T-helper 22 cell (primary cell): ENCODE measurements at places on chromosomes 6 and 20.

DNA sequence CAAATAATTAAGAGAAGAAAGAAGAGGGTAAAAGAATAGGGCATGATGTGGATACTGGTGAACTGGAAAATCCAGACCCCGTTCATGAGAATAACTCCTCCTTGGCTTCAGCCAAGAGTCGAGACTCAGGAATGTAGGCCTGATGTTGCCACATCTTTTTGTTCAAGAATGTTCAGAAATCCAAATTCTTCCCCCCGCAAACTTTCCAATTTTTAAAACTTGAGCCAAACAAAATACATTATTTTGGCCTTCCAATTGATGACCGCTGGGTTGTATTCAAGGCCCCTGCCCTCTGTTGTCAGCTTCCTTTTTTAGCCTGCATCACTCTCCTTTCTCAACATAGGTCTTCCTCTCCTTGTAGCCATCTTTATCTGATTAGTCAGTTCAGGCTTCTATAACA lies 106.1 kb downstream of the TNFAIP3 start:
- no peak for DNase-seq

DNA sequence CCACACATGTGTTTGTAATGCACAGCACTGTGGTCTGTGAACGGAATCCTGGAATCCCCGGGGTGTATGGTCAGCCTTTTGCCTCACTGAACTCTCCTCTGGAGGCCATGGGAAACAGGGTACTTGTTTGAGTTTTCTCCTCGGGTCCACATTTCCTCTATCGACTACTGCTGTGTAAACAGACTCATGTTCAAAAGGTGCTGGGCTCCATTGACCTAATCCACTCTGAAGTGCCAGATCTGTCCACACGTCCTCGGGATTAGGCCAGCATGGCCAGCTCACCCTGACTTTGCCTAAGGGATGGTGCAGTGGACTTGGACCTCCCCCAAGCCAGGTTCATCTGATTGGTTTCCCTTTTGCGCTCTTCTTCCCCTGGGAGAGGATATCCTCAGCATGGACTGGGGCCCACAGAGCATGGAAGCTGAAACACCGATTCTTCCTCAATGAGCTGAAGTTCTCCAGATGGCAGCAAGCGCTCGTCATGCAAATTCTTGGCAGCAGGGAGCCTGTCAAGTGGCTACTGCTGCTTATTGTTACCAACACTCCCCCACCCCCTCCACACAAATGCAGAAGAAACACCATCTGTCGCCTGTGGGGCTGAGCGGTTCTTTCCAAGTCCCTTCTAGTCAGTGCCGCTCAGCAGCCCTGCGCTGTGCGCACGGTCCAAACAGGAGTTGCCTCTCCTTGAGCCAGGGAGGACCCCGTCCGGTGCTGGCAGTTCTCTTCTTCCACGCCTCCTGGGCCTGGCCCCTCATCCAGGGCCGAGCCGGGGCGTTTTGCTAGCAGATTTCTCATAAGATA lies 292.6 kb upstream of the MARCKS start:
- no peak for DNase-seq

GRCh38 chr6:27672113-27672799 lies 199.4 kb upstream of the ZNF184 start:
- DNase-seq, result no peak

GRCh38 chr20:62201173-62202082 lies 18.6 kb downstream of the MTG2 start:
- DNase-seq, result no peak

DNA sequence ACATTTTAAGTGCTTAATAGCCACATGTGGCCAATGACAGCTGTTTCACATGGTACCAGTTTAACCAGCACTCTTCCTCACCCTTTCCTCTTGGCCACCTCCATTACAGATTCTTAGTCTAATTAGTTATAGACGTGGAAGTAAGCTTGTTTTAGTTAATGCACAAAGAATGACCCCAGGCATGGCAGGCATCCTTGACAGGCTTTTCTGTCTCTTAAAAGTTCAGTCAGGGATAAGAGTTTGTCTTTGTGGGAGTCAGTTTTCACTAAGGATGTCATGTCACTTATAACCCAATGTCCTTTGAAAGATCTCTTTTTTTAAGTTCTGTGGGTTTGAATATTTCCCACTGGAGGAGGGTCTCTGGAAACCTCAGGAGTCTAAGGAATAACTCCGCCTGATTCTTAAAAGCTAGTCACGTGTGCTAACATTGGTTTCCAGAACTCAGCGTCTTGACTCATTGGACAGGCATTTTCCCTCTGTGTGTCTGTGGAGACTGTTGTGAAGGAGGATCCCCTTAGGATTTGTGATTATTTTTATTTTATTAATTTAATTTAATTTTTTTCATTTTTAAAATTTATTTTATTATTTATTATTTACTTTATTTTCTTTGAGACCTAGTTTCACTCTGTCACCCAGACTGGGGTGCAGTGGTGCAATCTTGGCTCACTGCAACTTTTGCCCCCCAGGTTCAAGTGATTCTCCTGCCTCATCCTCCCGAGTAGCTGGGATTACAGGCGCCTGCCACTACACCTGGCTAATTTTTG lies 171.4 kb downstream of the ZFAND3 start:
- DNase-seq, result no peak

DNA sequence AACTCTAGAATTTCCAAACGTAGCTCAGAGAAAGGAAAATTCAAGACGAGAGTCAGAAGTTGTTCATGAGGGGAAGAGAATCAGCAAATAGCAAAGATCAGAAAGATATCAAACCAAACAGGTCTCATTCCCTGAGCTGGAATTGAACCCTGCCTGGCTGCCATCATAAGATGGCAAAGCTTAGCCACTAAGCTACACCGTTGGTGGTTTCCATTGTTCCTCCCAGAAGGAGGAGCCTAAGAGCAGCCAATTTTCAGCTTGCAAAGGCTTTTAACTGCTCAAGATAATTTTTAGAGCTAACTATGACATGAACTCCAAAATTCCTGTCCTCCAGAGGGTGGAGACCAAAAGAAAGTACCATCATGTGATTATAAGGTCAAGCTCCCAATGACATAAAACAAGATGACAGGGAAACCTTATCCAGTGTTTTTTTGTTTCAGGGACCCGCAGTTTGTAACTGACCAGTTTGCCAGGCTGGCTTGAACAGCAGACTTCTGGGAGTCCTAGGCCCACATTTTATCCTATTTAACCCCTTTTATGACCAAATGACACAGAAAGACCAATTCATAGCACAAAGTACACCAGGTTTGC lies 55.9 kb downstream of the COL11A2 start:
- DNase-seq, result no peak

DNA sequence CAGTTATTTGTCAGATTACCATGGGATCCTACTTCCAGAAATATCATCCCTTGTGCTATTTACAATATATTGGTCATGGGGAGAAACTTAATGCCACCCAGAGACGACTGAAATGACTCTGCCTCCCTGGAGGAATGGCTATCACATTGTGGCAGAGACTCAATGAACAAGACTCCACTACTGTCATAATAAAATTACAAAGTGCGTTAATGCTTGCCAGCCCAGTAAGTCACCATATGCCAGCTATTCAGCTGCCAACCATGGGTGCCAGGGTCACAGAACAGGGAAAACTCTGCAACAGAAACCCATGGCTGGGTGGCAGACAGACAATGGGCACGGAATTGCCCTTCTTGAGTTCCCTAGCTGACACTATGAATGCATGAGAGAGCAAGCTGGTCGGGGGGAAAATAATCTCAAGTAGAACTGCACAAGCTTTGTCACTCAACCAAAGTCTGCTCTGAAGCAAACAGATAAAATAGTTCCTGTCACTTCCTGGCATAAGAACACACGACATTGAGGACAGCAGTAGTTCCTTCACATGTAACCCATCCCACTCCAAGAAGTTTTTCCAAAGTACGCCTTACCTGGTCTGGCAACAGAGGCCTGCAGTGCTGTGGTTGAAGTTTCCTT lies 32.1 kb downstream of the TP53INP2 start:
- no peak for DNase-seq
